BJ (cell line): ENCODE measurements at places on chromosomes 5 and 9.

GRCh38 chr9:135134268-135135022 lies 47.0 kb downstream of the OLFM1 start:
- DNase-seq: no peak

DNA sequence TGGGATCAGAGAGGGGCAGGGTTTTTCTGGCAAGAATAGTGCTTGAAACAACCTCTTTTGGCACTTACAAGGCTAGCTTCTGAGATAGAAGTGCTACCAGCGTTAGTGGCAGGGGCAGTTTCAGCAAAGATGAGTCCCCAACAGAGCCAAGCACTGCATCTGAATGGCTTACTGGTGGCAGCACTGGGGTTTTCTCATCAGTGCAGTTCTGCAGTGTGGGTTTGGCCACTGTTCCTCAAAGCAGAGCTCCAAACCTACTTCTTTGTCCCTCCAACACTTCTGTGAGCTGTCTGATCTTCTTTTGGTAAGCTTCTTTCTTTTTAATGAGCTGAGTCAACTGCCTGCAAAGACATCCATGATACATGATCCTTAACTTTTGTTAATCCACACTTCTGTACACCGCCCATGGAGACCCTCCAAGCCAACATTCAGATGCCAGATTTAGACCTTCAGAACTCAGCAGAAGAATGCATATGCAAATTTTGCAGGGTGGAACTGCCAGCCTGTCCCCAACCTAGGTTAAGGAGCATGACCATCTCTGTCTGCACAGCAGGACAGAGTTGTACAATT lies 29.9 kb upstream of the FSTL4 start:
- DNase-seq: no peak

GRCh38 chr9:104958751-104959150 lies 30.8 kb upstream of the ABCA1 start:
- no peak for DNase-seq

DNA sequence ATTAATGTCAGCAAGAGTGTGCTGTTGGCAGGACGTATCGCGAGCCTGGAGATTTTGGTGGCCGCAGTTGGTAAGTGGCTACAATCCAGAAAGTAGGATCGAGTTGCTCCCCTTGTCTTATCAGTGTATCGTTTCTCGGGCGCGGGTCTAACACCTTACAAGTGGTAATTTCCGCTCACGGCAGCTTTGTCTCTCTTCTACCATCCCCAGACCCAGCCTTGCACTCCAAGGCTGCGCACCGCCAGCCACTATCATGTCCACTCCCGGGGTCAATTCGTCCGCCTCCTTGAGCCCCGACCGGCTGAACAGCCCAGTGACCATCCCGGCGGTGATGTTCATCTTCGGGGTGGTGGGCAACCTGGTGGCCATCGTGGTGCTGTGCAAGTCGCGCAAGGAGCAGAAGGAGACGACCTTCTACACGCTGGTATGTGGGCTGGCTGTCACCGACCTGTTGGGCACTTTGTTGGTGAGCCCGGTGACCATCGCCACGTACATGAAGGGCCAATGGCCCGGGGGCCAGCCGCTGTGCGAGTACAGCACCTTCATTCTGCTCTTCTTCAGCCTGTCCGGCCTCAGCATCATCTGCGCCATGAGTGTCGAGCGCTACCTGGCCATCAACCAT lies 1.1 kb downstream of the PTGER4 start:
- no peak for DNase-seq

GRCh38 chr9:20683351-20684034 lies 566 bp upstream of the FOCAD start:
- DNase-seq: peak; percentile 39

DNA sequence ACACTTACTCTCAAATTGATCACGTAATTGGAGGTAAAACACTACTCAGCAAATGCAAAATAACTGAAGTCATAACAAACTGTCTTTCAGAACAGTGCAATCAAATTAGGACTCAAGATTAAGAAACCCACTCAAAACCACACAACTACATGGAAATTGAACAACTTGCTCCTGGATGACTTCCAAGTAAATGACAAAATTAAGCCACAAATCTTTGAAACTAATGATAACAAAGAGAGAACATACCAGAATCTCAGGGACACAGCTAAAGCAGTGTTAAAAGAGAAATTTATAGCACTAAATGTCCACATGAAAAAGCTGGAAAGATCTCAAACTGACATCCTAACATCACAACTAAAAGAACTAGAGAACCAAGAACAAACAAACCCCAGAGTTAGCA lies 540.5 kb upstream of the CDH18 start:
- DNase-seq: no peak

GRCh38 chr5:10411336-10411735 lies 30.3 kb upstream of the ROPN1L start:
- DNase-seq: no peak
